Esophagus squamous epithelium (tissue), 5 donors: ENCODE measurements at places on chromosomes 7 and 10.

- no peak for DNase-seq
Observed at GRCh38 chr10:1185911-1186682, 129.9 kb downstream of the WDR37 start.

- DNase-seq, result no peak
Observed at GRCh38 chr10:116990276-116990800, 14.6 kb downstream of the SHTN1 start.

DNA sequence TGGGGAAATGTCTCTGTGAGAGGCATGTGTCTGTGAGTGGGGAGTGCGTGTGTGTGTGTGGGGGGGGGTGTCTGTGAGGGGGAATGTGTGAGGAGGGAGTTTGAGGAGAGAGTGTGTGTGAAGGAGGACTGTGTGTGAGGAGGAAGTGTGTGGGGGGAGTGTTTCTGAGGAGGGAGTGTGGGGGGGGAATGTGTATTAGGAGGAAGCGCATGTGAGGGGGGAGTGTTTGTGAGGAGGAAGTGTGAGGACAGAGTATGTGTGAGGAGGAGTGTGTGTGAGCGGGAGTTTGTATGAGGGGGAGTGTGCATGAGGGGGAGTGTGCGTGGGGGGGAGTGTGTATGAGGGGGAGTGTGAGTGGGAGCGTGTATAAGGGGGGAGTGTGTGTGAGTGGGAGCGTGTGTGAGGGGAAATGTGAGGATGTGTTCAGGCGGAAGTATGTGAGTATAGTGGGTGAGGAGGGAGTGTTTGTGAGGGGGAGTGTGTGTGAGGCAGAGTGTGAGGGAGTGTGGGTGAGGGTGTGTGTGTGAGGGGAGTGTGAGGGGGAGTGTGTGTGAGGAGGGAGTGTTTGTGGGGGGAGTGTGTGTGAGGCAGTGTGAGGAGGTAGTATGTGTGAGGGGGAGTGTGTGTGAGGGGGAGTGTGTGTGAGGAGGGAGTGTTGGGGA lies 21.8 kb upstream of the PTPRN2 start:
- DNase-seq, result no peak

DNA sequence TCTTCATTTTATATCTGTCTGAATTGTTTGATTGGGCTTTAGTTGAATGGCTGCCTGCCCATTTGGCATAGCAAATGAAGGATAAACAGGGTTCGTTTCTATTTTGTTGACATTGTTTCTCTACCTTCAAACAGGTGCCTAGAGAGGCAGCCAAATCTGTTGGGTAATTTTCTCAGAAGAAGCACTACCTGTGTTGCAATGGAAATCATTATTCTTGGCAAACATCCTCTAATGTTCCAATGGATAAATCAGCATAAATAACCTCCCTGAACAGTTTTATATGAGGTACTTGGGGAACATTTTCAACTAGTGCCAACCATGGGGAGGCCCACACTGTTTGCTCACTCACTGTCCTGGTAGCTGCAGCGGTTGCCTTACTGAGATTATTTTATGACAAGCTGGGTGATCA lies 64.4 kb upstream of the PLPP4 start:
- DNase-seq, result no peak

- peak; percentile 77 for DNase-seq
Observed at GRCh38 chr7:33062782-33063443, 337 bp upstream of the NT5C3A start.

DNA sequence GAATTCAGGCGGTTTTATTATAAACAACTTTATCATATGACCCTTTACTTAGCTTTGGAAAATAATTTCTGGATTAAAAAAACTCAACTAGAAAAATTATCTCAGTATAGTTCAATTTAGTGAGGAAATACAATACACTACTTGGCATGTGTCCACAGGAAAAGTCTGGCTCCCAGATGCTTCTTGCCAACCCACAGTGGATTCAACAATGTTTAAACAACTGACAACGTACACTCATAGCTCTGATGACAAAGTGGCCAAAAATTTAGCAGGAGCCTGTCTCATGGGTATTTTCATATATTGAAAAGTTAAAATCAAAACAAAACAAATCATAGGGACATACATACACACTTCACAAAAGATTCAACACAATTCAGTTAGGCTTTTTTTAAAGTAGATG lies 158.8 kb downstream of the SKAP2 start:
- no peak for DNase-seq

DNA sequence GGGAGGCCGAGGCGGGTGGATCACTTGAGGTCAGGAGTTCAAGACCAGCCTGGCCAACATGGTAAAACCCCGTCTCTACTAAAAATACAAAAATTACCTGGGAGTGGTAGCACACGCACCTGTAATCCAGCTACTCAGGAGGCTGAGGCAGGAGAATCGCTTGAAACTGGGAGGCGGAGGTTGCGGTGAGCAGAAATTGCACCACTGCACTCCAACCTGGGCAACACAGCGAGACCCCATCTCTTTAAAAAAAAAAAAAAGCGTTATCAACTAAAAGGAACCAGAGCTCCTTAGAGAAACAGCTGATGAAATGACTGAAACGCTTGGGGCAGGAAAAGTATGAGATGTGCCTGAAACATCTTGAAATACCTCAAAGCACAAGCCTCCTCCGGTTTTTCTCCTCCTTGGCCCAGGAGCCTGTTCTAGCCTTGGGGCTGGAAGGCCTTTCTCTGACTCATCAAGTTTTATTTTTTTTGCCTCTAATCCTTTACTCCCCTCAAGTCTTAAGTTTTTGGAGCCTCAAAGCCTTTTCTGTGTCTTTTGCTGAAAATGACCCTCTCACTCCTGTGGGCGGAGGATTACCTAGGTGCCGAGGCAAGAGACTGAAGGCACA lies 2.6 kb upstream of the METTL27 start:
- no peak for DNase-seq

DNA sequence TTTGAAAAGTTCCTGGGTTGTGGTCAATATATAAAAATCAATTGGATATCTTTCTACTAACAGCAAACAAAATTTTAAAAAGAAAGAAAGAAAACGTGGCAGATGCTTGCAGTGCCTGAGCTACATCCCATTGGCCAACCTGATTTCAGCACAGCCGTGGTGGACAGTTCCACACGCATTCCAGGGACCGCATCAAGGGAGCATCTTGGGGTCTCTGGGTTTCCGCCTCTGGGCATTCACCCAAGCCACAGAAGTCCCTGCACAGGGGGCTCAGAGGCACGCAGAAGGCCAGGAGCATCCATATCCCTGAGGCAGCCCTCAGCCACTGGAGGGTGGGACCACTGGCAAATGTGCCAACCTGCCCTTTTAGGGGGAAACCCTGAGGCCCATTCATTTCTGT lies 254.5 kb upstream of the RNF32 start:
- no peak for DNase-seq
